ENCODE measurements at places on chromosomes 13 and 19. TPM values are rescaled to one million over a fixed set of nuclear protein-coding genes. Genes with fewer than 3 reads are reported as not detected.

Gene FFAR2
- total RNA-seq, result not detected

Gene PALM3
- total RNA-seq, result not detected

Gene SIGLEC9
- total RNA-seq, result under 0.01 TPM

Gene ZNF625
- total RNA-seq, result 5.9 TPM

Gene CFD
- total RNA-seq, result 144 TPM

Gene SIGLEC12
- total RNA-seq, result not detected

Gene ZSCAN5B
- not detected for total RNA-seq

Gene CEBPA
- 0.37 TPM for total RNA-seq

Gene GSX1
- not detected for total RNA-seq

Gene ZNF490
- total RNA-seq, result 7.3 TPM

Gene SLITRK5
- total RNA-seq, result not detected

Gene ZNF723
- total RNA-seq, result not detected

Gene DOCK6
- total RNA-seq, result 19.2 TPM

Gene PPP1R37
- total RNA-seq, result 28.0 TPM

Gene ZNF98
- 0.37 TPM for total RNA-seq

Gene ERFL
- under 0.01 TPM for total RNA-seq

Gene TTC9B
- total RNA-seq, result not detected

Gene ELSPBP1
- not detected for total RNA-seq

Gene FLT1
- total RNA-seq, result under 0.01 TPM

Gene ZNF682
- total RNA-seq, result 1.4 TPM

Gene PSG11
- not detected for total RNA-seq

Gene ZNF350
- total RNA-seq, result 8.1 TPM

Gene ZNF93
- 3.9 TPM for total RNA-seq

Gene NAPA
- 59.4 TPM for total RNA-seq

Gene ZNF708
- total RNA-seq, result 4.4 TPM

Gene ZNF665
- total RNA-seq, result 3.7 TPM

Gene GPR12
- total RNA-seq, result not detected

Gene ZNF550
- total RNA-seq, result 5.1 TPM

Gene CNN1
- 0.39 TPM for total RNA-seq

Gene LYL1
- 0.73 TPM for total RNA-seq

Gene MEIS3
- total RNA-seq, result 34.9 TPM

Gene ZNF563
- total RNA-seq, result 2.0 TPM

Gene ZNF112
- 4.4 TPM for total RNA-seq

Gene FFAR1
- total RNA-seq, result not detected

Gene CD177
- not detected for total RNA-seq

Gene FXYD3
- total RNA-seq, result not detected

Gene CGB3
- not detected for total RNA-seq

Gene CEACAM7
- total RNA-seq, result not detected

Gene SMIM44
- not detected for total RNA-seq

Gene DLL3
- 0.39 TPM for total RNA-seq

Gene MCEMP1
- not detected for total RNA-seq

Gene ZNF700
- 5.9 TPM for total RNA-seq

Gene TBXA2R
- total RNA-seq, result 1.8 TPM

Gene KASH5
- not detected for total RNA-seq

Gene LENG9
- total RNA-seq, result 7.3 TPM

Gene NCLN
- 73.5 TPM for total RNA-seq

Gene PRODH2
- total RNA-seq, result not detected

Gene C1QTNF9B
- total RNA-seq, result not detected

Gene CGB8
- not detected for total RNA-seq

Gene POLR1D
- total RNA-seq, result 96.6 TPM

Gene DCT
- not detected for total RNA-seq

Gene CEACAM8
- not detected for total RNA-seq

Gene MIA
- not detected for total RNA-seq

Gene CPB2
- total RNA-seq, result not detected

Gene ZNF556
- total RNA-seq, result not detected

Gene PGLYRP2
- not detected for total RNA-seq
